ENCODE measurements at places on chromosomes 7 and 10.

- no peak for DNase-seq
These were observed 38.3 kb upstream of the GALNTL5 start for GRCh38 chr7:151917791-151918509.

GRCh38 chr10:17742918-17743317 lies 9.1 kb upstream of the TMEM236 start:
- peak; percentile 55 for DNase-seq

DNA sequence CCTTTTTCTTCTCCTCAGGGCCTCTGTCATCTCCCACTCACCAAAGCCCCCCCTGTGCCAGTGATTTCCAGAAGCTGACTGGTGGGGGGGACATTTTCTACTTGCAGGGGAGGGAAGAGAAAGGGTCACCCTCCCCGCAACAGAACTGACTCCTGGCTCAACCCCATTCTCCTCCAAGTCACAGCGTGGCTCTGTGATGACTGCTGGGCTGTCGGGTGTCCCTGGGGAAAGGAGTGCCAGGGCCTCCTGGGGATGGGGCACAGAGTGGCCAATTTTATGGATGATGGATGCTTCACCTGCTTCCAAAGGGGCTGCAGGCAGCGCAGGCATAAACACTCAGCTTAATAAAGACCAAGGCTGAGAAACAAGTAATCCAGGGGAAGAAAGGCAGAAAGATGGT lies 523.0 kb downstream of the PTPRN2 start:
- no peak for DNase-seq

GRCh38 chr10:47409171-47409865 lies 25.2 kb upstream of the ZNF488 start:
- DNase-seq: no peak

DNA sequence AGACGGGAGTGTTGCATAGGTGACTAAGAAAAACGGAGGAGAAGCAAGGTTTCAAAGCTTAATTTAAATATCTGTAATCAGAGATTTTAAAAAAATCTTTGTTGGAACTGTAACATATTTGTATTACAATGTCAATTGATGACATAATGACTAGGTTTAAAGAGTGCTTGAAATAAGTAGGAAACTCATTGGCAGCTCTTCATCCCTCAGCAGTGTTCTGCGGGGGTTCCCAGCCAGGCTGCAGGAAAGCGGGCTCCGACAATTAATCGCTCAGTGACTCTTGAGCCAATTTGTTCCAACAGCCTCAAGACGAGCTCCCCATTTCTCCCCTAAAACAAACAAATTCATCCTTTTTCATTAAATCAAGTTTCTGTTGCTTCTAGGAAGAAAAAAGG lies 22.6 kb downstream of the CPXM2 start:
- DNase-seq: no peak

GRCh38 chr7:99002148-99002826 lies 124.0 kb downstream of the TRRAP start:
- DNase-seq: no peak

GRCh38 chr7:6636741-6637543 lies at the start of gene ZNF316:
Gene ZNF316, plus strand, starts transcription at chr7:6637318. Its CDS starts 5,092 bp downstream, at chr7:6642410.
- DNase-seq: no peak

DNA sequence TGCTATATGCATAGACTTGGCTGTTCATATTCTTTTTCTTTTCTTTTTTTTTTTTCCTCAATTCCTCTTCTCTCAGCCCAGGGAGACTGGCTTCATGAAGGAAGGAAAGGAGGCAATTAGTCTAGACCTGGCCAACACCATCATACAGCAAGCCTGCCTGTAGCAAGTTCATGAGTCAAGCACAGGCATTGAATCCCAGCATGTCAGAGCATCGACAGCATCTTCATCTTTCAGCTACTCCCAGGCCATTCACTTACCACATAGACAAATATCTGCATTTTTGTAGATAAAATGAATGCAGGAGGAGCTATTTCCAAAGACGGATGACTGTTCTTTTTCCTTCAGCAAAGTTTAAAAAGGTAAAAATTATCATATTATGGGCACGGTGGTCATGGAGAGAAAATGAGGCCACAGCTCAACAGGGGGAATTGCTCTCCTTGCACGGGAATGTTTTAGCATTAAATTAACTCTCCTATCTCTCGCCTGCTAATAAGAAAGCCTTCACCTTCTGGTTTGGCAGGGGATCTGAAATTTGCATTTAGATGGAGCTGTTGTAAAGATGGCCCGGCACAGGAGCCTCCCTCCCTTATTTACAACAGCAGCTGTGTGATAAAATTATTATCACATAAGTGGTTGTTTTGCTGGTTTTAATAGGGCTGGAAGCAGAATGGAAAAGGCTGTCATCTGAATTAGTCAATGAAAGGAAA lies 626.5 kb upstream of the AUTS2 start:
- DNase-seq: no peak

All from astrocyte of the spinal cord (primary cell).